Activated naive CD4-positive, alpha-beta T cell (primary cell): ENCODE measurements at places on chromosomes 12 and 14.

- DNase-seq = no peak
Measured at GRCh38 chr12:3047961-3048360, 29.2 kb upstream of the TSPAN9 start.

- DNase-seq = no peak
Measured at GRCh38 chr12:50453872-50454271, 50.9 kb upstream of the DIP2B start.

GRCh38 chr12:51132693-51133092 is 40.2 kb downstream of the TFCP2 start:
- no peak for DNase-seq

DNA sequence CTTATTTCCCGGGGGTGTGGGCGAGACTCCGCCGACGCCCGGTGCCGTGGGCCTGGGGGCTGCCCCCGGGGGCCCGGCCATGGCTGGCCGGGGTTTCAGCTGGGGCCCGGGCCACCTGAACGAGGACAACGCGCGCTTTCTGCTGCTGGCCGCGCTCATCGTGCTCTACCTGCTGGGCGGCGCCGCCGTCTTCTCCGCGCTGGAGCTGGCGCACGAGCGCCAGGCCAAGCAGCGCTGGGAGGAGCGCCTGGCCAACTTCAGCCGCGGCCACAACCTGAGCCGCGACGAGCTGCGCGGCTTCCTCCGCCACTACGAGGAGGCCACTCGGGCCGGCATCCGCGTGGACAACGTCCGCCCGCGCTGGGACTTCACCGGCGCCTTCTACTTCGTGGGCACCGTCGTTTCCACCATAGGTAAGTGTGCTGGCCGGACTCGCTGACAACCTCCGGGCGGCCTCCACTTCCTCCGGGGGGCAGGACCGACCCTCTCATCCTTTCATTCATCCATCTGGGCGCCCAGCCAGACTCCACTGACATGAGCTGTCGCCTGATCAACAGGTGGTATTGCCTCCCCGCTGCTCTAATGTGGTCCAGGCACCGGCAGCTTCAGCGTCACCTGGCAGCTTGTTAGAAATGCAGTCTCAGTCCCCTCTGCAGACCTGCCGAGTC is 467 bp downstream of the KCNK13 start:
- DNase-seq = no peak

DNA sequence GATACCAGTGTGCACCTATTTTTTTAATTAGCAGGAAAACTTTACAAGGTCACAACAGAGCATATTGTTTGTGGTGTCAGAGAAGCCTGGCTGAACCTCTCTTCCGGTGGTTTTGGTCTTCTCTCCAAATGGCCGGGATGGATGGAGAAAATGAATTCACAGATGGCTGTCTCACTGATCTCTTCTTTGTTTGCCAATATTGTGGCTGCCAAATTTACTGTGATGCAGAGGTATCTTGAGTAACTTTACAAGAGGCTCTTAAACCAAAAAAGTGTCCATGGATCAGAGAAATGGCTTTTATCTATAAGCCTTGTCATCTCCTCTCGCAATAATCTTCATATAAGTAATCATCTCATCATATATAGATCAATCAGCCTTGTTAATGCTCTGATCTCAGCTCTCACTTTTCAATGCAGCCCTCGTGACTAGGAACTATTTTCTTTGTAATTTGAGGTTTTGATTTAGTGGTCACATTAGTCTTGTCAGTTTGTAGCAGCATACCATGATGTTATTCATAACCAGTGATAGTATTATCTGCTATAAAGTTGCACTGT is 308.1 kb downstream of the EGLN3 start:
- DNase-seq = no peak

DNA sequence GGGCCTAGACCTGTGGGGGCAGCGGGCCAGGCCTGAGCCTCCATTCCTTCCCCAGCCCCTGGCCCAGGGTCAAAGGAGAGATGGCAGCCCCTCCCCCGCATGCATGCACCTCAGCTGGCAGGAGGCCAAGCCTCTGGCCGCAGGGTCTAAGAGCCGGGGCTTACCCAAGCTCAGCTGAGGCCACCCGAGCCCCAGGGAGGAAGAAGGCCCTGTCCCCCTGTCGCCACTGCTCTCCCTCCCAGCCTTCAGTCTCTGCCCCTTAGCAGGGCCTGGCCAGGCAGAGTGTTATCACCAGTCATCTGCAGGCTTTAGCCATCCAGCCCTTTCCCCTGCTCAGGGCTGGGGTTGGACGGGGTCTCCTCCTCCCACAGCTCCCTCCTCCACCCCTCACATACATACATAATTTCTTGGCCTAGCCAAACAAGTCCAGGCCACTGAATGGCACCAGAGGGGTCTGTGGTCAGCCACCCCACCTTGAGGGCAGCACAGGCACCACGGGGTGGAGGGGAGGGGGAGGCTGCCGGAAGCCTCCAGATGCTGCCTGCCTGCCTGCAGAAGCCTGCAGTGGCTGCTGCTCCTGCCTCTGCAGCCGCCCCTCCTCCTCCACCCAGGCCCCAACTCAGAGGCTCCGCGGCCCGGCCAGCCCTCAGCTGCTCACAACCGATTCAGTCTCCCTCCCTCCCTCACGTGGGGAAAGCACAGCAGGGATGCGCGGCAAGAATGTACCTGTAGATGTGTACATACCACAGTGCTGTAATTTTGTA is 22.8 kb downstream of the RAB35 start:
- no peak for DNase-seq

- no peak for DNase-seq
Measured at GRCh38 chr12:128973883-128974681, 120.8 kb downstream of the GLT1D1 start.

DNA sequence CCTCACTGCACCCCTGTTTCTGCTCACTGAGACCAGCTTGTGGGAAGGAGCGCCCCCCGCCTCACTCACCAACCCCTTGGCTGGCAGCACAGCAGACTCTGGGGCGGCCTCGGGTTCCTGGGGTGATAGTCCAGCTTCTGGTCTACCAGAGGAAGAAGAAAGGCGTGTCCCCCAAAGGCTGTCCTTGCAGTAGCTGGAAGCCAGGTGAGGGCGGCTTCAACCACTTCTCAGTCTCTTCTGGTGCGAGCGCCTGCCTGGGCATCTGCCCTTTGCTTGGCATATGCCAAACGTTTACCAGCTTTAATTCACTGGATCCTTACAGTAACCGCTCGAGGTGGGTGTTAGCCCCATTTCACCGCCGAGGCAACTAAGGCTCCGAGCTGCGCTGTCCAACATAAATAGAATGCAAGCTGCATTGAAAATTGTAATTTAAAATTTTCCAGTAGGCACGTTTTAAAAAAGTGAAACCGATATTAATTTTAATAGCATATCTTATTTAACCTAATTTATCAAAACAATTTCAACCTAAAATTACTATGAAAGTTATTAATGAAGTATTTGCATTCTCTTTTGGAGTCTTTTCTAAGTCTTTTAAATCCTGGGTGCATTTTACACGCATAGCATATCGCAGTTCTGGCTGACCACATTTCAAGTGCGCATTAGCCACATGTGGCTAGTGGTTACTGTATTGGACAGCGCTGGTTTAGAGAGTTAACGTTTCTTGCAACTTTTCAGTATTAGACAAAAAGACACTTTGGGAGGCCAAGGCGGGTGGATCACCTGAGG is 872 bp downstream of the FAM177A1 start:
- DNase-seq = peak; percentile 29

GRCh38 chr14:58598028-58598803 is 39.5 kb upstream of the DACT1 start:
- no peak for DNase-seq

DNA sequence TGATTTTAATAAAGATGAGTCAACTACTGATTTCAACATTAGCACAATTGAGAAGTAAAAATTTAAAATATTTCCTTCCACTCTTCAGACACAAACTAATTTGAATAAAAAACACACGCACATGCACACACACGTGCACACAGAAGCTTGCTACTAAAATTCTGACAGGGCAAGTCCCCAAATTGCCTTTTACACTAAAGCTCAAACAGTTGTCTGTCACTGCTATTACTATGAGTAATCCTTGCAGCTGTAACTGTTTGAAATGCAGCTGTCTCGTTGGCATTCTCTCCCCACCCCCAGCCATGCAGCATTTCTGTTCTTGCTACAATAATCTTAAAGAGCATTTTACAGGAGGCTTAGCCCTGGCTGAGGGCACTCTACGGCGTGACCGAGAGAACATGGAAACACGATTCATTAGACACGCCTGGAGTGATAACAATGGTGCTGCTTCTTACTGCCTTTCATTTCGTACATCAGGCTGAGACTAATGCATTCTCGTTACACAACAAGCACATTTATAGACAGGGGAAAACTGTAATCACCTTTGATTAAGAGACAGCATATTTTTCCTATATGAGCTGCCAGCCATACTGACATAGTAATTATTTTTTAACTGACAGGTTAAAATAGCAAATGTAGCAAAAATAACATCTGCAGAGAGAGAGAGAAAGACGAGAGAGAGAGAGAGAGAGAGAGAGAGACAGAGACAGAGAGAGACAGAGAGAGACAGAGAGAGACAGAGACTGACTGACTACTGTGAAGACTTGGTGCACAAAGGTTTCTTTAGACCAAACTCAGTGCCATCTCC is 153.8 kb downstream of the MED13L start:
- no peak for DNase-seq

DNA sequence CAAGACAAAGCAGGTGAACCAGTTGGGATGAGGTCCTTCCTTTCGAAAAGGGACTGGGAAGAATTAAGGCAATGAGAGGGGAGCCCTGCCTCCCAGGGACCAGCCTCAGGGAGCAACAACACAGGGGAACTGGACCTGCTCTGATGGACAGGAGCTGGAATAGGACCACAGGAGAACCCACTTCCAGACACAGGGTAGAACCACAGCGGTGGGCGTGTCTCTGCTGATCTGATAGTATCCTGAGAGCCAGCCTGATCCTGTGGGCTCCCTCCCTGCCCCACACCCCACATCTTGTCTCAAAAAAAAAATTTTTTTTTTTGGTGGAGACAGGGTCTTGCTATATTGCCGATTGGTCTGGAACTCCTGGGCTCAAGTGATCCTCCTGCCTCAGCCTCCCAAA is 13.6 kb upstream of the PLEK2 start:
- DNase-seq = no peak

GRCh38 chr14:55059333-55059732 is 7.9 kb downstream of the MAPK1IP1L start:
- no peak for DNase-seq

DNA sequence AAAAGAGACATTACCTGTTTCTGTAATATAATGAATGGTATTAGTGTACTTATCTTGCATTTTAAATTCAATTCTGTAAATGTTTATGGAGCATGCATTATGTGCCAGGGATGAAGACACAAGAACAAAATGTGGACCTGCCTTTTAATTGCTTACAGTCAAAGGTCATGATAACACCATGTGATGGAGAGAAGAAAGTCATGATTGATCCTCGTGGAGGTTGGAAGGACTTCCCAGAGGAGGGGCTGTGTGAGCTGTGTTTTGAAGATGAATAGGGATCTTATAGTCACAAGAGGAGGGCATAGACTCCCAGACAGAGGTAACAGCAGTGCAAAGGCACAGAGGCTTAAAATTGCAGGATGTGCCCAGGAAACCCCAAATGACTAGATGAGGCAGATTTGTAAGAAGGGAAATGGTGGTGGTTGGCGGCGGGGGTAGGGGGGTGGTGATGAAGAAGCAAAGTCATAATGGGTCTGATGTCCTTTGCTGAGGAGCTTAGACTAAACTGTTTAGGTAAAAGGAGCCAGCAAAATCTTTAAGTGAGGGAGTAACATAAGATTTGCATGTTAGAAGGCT is 151.5 kb downstream of the PRKCH start:
- no peak for DNase-seq

- DNase-seq = no peak
Measured at GRCh38 chr12:82898441-82898840, 211.7 kb downstream of the TMTC2 start.

- no peak for DNase-seq
Measured at GRCh38 chr12:124536641-124537040, 30.8 kb downstream of the NCOR2 start.

GRCh38 chr12:129466499-129466898 is 437.3 kb downstream of the TMEM132D start:
- DNase-seq = no peak

DNA sequence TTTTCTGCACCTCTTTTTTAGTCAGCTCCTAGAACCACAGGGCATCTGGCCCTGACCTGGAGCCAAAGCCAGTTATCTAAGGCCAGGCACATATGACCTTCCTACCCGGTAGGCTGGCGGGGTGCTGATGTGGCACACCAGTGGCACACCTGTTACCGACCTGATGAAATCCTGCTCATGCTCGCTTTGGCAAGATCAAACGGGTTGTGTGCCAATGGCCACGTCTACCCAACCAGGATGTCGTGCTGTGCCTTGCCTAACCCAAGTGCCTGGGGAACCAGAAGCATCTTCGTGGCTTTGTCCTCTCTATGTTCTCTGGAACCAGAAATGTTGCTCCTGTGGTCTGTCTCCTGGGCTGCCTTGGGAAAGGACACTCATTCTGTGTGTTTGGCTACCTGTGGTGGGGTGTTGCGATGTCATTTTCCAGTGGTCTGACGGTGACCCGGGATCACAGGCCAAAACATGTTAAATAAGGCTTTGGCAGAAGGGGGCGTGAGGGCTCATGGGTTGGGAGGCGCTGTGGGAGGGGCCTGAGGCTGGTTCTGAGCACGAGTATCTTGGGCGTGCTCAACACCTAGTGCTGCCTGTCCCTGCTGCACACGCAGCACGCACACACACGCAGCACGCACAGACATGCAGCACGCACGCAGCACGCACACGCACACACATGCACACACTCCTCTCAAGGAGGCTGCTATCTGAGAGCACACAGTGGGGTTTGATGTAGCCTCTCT is 27.9 kb downstream of the CCNK start:
- no peak for DNase-seq

GRCh38 chr12:45914090-45914489 is 76.3 kb downstream of the SCAF11 start:
- no peak for DNase-seq

- DNase-seq = no peak
Measured at GRCh38 chr12:76489737-76490136, 69.8 kb downstream of the OSBPL8 start.

- no peak for DNase-seq
Measured at GRCh38 chr14:24634158-24634557, at the start of gene GZMB. Gene GZMB, minus strand, starts transcription at chr14:24634190. Its CDS starts 30 bp downstream, at chr14:24634160.

- no peak for DNase-seq
Measured at GRCh38 chr12:99553461-99553860, 94.1 kb upstream of the GARIN6 start.

DNA sequence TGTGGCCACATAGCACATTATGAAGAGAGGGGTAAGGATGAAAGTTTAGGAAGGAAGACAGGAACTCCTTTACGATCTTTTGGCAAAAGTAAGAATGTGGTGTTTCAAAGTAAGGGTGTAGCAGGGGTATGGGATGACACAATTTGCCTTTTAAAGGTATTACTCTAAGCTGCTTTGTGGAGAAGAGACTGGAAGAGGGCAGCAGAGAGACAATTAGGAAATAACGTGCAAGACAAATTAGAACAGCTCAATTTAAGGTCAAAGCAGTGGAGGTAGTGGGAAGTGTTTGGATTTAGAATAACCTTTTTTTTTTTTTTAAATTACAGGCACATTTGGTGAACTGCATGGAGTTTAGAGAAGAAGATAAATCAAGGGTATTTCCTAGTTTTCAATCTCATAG is 342.6 kb downstream of the NOVA1 start:
- DNase-seq = no peak

GRCh38 chr12:127957001-127957660 is 309.8 kb upstream of the TMEM132C start:
- DNase-seq = no peak

- DNase-seq = no peak
Measured at GRCh38 chr12:12319451-12320183, 30.4 kb downstream of the MANSC1 start.

GRCh38 chr14:62103464-62103863 is 341.2 kb downstream of the SNAPC1 start:
- DNase-seq = no peak
